Aorta (tissue), 5 donors: ENCODE measurements at places on chromosomes 6 and 20. TPM values are rescaled to one million over a fixed set of nuclear protein-coding genes. Genes with fewer than 3 reads are reported as not detected.

The DNAJC5 gene
- total RNA-seq = 38.1 TPM

The PDE10A gene
- 8.7 TPM for total RNA-seq

The RGS17 gene
- 3.2 TPM for total RNA-seq

The RAD21L1 gene
- total RNA-seq = not detected

The OVOL2 gene
- total RNA-seq = not detected

The CCN5 gene
- 59.4 TPM for total RNA-seq

The NKAPL gene
- 1.6 TPM for total RNA-seq

The HLA-DPA1 gene
- 203 TPM for total RNA-seq

The GPR6 gene
- total RNA-seq = not detected

The PI16 gene
- total RNA-seq = 38.7 TPM

The IDH3B gene
- 63.1 TPM for total RNA-seq

The ZSCAN23 gene
- 4.5 TPM for total RNA-seq
